Panc1 (cell line): ENCODE measurements at places on chromosomes 3 and 15.

- DNase-seq: peak; percentile 65
These were observed 9.6 kb downstream of the TGM4 start for GRCh38 chr3:44883999-44884431.

DNA sequence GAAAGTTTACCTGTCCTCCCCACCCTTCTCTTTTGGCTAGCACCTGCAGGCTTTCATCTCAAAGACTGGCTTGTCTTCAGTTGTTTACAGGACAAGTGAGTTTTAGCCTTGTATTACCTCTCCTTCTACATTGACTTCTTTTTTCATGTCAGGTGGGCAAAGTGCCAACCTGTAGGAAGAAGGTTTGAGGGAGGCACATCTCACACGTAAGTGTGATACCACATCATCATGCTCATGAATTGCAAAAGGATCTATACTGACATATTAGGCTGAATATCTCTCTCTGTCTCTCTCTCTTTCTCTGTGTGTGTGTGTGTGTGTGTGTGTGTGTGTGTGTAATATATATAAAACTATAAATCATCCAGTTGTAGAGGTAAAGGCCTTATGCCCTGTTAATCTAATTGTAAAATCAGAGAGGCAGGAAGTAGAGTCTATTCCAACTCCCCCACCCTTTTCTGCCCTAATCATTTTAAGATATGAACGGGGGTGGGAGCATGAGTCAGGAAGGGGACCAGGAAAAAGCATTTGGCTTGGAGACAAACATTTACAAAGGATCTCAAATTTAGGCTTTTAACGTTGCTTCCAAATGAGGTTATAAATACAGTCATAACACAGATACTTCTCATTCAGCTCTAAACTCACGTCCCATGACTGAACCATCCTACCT is 107.0 kb upstream of the PFN2 start:
- DNase-seq: no peak

DNA sequence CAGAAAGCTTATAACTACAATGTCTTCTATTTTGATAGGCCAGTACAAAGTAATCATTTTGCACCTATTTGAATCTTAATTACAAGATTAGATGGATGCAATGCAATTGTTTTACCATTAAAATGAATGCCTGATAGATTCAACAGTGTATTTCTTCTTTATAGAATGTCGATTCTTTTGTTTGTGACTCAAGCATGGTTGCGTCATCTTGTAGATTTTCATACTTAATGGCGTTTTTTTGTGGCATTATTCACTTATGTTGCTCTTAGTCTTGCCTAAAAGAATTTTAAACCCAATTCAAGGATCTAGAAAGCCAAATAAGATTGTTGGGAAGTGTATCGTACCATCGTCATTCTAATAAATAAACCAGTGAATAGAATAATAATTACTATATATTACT is 21.4 kb downstream of the ZBTB38 start:
- DNase-seq: no peak

GRCh38 chr15:96262549-96263489 is 67.7 kb upstream of the NR2F2 start:
- DNase-seq: no peak

GRCh38 chr3:15064299-15064834 is 748 bp downstream of the MRPS25 start:
- no peak for DNase-seq

- DNase-seq: no peak
These were observed 8.9 kb downstream of the MUC4 start for GRCh38 chr3:195802795-195803194.

GRCh38 chr15:87935583-87935982 is 321.0 kb downstream of the NTRK3 start:
- no peak for DNase-seq

- no peak for DNase-seq
These were observed 56.8 kb upstream of the SPATA12 start for GRCh38 chr3:57003676-57004075.

DNA sequence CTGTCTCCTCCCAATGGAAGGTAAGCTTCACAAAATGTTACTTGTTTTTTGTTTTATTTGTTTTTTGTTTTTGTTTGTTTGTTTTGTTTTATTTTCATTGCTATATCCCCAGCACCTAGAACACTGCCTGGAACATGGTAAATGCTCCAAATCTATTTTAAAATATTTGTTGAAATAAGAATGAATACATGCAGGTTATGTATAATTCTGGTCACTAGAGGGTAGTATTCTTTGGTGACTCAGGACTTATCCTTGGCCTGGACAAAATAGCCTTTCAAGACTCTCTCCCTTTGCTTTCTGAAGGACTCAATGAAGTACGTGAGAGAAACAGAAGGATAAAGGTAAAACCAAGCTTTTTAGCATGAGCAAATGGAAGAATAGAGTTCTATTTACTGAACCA is 46.9 kb upstream of the PPP2R3A start:
- DNase-seq: no peak

DNA sequence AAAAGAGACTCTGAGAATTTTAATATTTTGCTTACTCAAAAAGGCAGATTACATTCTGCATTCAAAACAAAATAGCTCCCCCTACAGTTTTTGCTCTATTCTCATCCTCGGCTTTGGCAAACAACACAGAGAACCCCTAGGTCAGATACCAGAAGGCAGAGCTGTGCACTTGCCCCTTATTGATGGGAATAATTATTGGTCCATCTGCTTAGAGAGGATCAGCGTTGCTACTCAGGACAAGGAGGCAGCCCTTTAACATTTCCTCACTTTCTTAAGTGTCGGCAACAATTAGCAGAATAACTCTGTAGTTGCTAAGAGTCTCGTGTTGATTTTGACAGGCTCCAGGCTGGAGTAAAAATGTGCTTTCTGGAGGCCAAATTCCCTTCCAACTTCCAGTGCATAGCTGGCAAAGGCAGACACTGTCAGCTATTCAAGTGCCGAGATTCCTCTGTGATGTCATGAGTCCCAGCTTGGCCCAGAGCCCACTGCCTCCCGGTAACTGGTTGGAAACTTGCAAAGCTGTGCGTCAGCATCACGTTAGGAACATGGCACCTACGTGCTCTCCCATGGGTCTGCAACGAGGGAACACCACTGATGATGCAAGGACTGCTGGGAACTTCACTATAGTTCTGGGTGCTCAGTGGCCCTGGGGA is 482.7 kb upstream of the ADAMTS9 start:
- DNase-seq: no peak

DNA sequence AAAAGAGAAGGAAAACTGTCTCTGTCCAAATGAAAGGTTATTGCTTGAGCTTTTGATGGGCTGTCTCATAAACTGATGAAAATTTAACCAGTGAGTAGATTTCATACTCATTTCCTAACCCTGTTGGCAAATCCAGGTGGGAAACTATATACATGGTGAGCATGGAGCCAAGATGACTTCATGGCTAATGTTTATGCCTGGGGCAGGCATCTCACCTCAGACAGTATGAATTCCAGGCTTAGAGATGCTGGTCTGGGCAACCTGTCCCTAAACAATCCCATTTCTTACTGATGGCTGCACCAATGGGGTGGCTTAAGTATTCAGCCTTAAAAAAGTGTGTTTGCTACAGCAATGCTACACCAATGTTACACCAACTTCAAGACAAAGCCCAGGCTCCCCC is 58.1 kb downstream of the SLTM start:
- DNase-seq: no peak

GRCh38 chr15:70059476-70060213 is 38.1 kb downstream of the TLE3 start:
- DNase-seq: no peak

DNA sequence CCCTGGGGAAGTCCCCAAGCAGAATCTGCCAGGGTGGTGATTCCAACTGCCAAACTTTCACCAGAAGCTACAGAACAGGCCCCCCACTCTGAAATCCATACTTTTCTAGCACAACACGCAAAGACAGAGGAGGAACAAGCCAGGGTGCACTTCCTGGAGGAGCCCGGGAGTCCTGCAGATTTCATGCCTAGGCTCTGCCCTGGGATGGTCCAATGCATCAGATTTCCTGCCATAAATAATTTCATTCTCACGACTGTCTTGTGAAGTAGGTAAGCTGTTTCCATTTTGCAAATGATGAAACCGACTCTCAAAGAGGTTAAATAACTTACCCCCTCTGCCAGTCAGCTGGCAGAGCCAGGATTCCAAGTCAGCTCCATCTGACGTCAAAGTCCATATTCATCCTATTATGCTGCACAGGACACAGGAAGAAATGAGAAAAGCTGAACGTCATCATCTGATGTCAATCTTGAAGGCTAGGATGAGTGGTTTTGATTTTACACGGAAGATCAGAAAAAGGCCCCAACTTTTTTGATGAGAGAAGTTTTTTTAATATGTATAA is 134.8 kb upstream of the IGF1R start:
- DNase-seq: no peak

- DNase-seq: no peak
These were observed 158.0 kb upstream of the UBE2E1 start for GRCh38 chr3:23647706-23648258.

GRCh38 chr3:27594096-27594690 is 110.0 kb upstream of the SLC4A7 start:
- DNase-seq: no peak

DNA sequence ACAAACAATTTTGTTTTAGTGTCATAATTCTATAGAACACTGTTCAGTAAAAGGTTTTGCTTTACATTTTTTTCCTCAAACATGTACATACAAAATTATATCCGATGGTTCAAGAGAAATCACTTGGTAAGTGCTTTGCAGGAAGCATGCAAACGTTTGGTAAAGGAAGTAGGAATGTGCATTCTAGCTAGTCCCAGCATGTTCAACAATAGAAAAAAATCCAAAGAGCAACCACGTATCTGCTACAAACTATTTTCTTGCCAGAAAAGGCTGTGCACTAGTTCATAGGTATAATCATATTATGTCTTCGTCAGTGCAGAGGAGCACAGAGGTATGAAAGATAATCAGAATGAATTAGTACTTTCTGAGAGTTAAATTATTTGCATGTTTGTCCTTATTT is 58.0 kb downstream of the GPR160 start:
- no peak for DNase-seq

- no peak for DNase-seq
These were observed 123.2 kb upstream of the TMC3 start for GRCh38 chr15:81497238-81497637.

DNA sequence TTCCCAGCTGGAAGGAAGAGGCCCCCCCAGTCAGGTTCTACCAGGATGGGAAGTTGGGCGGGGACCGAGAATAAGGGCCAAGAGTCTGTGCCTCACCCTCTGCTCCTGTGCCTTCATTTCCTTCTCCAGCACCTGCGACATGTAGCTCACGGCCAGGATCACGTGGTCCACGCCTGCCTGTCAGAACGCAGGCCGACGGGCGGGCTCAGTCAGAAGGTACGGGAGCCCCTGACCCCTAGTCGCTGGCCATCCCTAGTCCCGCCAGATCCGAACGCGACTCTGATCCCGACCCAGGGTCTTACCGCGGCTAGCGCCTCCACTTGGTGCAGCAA is 489 bp downstream of the GMPPB start:
- no peak for DNase-seq

DNA sequence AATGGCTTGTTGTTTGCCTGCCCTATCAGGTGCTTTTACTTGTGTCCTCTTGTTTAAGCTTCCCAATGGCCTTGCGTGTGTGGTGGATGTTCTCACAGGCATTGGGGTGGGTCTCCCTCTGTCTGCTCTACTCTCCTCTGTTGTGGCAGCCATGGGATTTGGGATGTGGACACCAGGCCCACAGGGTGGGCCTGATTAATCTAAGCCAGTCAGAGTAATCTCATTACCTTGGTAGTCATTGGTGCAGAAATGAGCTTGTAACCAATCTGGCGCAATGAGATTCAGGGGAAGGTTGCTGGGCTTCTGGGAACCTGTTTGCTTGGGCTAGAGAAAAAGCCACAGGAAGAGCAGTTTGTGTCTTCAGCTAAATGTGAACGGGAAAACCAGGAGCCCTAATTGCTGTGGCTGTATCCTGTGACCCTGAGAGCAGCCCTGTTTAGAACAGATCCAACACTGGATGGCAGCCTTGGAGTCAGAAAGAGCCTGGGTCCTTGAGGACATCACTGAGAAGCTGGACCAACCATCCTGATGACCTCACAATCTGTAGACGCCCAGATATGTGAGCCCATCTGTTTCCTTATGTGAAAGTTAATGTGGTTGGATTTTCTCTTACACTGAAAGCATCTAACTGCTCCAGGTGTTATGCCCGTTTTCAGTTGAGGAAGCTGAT is 157.3 kb upstream of the UBE2E1 start:
- no peak for DNase-seq

GRCh38 chr3:187186801-187187421 is 10.4 kb upstream of the RTP1 start:
- DNase-seq: no peak

- no peak for DNase-seq
These were observed 12.0 kb downstream of the EFCAB12 start for GRCh38 chr3:129416415-129416814.

DNA sequence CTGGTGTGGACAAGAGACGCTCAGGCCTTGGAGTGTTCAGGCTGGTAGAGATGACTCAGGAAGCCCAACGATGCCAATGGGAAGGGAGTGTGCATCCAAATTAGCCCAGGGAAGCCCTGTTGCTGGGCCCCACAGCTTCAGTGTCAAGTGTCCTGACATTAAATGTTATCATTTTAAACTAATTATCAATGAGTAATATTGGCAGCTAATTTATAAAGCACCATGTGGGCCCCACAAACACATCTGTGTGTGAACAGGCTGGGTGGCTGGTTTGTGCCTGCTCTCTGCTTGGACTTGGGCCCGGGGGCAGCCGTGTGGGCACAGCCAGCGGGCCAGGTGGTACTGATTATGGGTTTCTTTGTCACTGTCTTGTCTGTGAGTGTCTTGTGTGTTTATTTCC is 15.0 kb downstream of the FBLN2 start:
- no peak for DNase-seq

DNA sequence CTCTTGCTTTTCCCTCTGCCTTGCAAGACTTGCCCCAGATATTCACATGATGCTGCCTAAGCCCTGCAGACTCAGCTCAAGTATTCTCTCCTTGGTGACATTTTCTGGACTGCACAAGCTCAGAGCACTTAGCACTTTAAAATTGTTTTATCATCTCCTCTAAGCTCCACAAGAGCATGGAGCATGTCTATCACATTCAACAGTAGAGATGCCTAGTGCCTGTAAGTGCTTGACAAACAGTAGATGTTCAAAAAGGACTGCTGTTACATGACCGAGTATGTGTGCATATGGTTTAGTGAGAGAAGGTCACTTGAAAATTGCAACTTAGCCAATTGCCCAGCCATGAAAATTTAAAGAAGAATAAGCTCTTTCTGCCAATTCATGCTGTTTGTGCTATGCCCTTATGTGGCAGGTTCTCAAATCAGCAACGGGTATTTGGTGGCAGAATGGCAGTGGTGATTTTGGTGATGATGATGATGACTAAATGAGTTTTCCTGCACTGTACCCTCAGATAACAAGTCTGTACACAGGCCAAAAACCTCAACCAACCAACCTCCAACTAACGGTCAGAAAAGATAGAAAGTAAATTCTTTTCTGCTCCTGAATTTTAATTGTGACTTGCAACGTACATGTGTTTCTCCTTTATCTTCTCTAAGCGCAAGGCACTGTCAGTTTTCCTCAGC is 647.2 kb upstream of the UBE2E2 start:
- no peak for DNase-seq

DNA sequence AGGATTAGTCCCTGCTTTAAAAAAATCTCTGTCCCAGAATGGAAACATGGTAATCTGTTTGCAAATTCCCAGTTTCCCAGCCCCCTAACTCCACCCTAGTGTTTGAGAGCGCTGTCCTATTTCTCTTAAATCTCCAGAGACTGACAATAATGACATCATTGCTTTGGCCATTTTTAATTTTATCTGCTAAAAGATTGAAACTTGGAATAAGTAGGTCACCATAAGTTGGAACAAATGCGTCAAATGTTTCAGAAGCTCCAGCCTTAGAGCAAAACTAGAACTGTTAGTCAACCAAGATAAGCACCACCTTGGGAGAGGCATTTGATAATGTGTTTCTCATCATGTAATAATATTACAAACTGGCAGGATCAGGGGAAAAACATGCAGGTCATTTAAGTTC is 25.7 kb upstream of the MB21D2 start:
- DNase-seq: no peak
